ENCODE measurements at places on chromosomes 13 and 19.

DNA sequence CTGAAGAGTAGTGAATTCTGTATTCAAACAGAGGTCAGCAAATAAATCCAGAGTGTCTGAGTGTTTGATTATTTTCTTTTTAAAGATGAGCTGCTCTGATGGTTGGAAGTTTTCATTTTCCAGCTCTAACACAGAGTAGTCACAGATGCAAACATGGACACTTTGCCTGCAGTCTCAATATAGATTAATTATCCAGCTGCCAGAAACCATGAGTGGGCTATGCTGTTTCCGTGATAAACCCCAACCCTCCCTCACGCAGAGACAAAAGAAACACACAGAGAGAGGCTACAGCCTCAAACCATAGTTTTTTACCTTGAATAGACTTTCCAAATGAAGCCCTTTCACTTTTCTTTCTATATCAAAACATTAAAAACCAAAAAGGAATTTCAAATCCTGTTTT is 884.7 kb downstream of the DIAPH3 start:
- no peak for DNase-seq

DNA sequence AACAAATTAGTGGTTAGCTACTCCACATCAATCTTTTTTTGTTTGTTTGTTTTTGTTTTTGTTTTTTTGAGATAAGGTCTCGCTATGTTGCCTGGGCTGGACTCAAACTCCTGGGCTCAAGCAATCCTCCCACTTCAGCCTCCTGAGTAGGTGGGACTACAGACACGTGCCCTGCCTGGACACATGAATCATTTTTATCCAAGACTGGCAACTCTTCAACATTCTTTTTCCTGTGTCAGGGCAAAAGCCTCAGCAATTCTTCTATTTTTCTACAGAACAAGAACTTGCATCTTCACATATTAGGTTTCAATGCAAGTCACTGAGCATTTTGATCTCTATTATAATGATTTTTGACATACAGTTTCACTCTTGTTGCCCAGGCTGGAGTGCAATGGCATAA is 76.8 kb upstream of the LRCH1 start:
- no peak for DNase-seq

- no peak for DNase-seq
Observed at GRCh38 chr13:79434556-79434955, 28.5 kb upstream of the RBM26 start.

DNA sequence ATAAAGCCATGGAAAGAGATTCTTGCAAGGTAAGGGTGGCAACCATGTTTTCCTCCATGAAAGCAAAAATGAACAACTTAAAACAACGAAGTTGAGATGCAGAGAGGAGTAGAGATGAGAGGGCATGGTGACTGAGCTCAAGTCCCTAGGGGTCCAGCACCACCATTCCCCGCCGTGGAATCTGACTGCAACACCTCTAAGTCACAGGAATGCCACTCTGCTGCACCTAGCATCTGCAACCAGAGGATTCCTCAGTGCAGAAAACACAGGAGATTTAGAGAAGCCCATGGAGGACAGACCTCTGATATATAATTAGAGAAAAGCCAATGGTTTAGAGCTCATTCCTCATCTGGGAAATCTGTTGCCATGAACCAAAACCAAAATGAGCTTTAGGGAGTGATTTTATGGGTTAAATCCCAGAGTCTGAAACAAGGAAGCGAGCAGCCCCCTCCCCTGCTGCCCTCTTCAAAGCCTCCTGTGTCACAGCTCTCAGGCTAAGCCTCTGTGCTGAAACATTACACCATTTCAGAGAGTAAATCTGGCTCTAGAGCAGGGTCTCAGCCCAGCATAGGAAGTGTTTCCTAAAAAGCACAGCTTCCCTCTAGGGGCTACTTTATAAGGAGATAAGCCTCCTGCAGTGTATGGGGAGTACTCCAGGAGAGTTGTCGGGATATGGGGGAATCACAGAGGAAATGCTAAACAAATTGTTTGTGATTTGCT is 1043.6 kb downstream of the UQCRFS1 start:
- DNase-seq, result no peak

DNA sequence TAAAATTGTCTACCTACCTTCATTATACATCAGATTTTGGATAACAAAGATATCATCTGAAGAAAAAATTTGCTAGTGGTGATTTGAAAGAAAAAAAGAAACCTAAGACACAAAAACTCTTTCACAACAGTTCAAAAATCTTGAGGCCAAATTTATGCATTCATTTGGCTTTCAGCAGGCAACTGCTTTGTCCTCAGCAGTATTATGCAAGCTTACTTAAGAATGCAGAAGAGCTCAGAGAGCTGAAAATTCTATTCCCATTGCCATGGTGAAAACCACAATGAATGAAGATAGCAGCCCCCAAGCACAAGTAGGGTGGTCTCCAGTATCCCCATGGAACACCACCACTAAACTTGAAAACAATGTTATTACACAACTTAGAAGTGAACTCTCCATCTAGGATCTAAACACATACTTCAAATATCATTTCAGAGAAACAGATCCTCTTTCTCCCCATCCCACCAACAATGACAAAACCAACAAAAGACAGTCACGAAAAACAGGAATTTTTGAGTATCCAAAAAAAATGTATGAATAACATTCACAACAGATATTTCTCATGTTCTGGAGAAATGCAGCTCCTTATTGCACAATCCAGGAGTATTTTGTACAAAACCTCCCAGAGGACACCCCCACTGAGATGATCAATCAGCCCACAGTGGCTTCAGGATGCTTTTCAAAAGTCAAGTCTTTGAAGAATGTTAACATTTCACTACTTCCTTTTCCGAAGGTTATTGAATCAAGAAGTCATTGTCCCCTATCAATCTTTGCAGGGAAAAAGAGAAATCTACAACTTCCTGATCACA is 192.7 kb downstream of the LHFPL6 start:
- DNase-seq, result no peak

- DNase-seq, result no peak
Observed at GRCh38 chr13:50131920-50132903, 117.0 kb downstream of the KCNRG start.

GRCh38 chr19:18098891-18099622 is 1.5 kb downstream of the MAST3 start:
- DNase-seq, result no peak

DNA sequence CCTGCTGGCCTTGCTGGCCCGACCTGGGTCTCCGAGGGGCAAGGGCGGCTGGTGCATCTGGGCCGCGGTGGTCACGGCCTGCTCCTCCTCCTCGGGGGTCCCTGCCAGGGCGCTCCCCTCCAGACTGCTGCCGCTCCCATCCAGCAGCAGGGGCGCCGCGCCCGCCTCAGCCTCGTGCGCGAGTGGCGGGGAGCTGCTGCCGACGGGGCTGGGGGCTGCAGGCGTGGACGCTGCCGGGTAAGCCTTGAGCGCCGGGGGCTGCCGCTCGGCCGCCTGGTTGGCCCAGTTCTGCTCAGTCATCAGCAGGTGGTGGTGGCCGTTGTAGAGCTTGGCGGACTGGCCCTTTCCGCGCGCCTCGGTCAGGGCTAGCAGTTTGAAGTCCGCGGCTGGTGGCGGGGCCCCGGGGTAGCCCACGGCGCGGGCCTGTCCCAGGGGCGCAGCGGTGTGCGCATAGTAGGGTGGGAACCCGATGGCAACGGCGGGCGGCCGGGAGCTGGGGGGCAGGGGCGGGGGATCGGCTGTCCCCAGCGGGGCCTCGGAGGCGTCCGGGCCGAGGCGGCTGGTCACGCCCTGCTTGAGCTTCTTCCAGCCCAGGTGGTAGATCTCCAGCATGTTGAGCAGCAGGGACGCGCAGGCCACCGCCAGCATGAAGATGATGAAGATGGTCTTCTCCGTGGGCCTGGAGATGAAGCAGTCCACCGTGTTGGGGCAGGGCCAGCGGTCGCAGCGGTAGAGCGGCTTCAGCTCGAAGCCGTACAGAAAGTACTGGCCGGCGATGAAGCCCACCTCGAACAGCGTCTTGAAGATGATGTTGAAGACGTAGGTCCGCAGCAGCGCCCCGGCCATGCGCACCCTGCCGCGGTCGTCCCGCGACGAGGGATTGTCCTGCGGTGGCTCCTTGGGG is 18.6 kb downstream of the GJA3 start:
- DNase-seq, result no peak

- no peak for DNase-seq
Observed at GRCh38 chr19:29675650-29676186, 10.5 kb downstream of the PLEKHF1 start.

DNA sequence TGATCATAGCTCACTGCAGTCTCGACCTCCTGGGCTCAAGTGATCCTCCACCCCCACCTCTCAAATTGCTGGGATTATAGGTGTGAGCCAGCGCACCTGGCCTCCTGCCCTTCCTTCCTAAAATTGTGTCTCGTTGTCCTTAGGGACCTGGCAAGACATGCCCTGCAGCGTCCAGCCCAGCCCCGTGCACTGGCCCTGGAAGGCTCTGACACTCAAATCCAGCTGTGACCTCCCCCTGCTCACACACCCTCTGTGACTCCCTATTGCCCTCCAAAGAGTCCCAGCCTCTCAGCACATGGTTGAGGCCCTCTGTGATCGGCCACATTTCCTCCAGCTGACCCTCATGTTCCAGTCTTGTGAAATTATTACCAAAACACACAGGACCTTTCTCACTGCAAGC is 4.9 kb downstream of the MPV17L2 start:
- DNase-seq, result no peak

DNA sequence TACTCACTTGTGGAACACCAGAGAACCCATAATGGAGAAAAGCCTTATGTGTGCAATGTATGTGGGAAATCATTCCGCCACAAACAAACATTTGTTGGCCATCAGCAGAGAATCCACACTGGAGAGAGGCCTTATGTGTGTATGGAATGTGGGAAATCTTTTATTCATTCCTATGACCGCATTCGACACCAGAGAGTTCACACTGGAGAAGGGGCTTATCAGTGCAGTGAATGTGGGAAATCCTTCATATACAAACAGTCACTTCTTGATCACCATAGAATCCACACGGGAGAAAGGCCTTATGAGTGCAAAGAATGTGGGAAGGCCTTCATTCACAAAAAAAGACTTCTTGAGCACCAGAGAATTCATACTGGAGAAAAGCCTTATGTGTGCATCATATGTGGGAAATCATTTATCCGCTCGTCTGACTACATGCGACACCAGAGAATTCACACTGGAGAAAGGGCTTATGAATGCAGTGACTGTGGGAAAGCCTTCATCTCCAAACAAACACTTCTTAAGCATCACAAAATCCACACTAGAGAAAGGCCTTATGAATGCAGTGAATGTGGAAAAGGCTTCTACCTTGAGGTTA is 10.9 kb downstream of the ZNF549 start:
- no peak for DNase-seq

GRCh38 chr19:31668921-31669320 is 319.7 kb upstream of the TSHZ3 start:
- DNase-seq, result no peak

- no peak for DNase-seq
Observed at GRCh38 chr19:10866495-10866894, 4.9 kb upstream of the CARM1 start.

DNA sequence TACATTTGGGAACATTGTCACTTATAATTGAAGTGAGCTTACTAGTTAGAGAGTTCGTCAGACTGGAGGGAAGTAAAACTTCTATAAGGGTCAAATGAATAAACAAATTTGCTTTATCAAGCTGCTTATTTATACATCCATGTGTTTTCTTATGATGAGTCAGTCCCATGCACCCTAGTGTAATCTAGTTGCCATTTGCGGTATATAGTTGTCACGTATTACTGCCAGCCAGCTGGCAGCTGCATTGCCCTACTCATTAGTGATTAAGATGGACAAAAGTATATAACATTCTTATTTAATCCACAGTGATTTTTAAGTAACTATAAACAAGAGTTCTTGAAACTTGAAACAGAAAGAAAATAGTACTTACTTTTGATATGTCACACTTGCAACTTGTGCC is 182.4 kb downstream of the GPC6 start:
- DNase-seq, result no peak
